WTC11 (cell line): ENCODE measurements at places on chromosomes 16 and 17.
A peak's percentile ranks its signal among the peaks of the same experiment; 100 is the strongest.

DNA sequence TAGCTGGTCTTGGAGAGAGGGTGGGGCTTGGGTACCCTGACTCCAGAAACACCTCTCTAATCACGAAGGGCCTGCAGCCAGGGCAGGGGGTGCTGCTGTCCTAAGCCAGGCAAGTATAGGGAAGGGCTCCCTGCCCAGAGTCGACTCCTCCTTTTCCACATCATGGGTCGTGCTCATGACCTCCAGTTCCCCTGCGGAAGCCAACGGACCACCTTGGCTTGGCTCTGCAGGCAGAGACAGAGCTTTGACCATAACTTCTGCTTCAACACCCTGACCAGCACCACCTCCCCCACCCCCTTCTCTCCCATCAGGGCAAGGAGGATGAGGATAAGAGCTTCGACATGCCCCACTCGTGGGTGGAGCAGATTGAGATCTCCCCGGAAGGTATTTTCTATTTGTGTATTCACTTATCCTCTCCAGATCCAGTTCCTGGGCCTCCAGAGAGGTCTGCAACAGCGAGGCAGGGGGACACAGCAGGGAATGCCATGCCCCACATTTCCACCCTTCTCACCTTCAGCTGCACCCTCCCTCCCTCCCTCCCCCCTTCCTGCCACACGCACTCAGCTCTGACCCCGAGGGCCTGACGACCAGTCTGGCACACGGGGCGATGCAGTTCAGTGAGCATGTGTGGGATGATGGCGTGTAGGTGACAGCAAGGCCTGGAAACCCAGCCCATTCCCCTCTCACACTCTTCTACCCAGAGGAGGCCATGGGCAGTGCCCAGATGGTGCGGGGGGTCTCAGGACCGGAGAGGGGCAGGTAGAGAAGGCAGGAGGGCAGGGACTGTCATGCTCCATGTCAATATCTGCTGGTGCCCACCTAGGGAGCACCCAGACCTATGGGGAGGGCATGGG lies 14.0 kb upstream of the KATNB1 start:
- no peak for DNase-seq

GRCh38 chr16:67169642-67170167 lies 633 bp upstream of the NOL3 start:
- DNase-seq = peak; percentile 93

DNA sequence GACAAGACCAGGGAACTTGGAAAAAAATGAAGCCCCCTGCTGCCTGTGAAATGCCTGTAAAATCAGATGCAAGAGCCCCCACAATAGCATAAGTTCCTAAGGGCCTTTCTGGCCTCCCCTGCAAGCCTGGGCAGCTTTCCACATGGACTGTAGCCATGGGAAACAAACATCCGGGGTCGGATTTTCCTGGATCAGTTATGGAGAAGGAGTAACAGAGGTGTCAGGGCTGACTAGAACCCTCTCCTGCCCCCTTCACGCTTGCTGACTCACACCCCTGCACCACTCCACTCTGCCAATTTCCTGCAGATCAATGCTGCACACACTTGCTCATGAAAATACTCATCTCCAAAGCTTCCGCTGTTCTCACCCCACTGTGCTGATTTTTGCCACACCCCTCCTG lies 258.6 kb downstream of the CBLN1 start:
- no peak for DNase-seq

DNA sequence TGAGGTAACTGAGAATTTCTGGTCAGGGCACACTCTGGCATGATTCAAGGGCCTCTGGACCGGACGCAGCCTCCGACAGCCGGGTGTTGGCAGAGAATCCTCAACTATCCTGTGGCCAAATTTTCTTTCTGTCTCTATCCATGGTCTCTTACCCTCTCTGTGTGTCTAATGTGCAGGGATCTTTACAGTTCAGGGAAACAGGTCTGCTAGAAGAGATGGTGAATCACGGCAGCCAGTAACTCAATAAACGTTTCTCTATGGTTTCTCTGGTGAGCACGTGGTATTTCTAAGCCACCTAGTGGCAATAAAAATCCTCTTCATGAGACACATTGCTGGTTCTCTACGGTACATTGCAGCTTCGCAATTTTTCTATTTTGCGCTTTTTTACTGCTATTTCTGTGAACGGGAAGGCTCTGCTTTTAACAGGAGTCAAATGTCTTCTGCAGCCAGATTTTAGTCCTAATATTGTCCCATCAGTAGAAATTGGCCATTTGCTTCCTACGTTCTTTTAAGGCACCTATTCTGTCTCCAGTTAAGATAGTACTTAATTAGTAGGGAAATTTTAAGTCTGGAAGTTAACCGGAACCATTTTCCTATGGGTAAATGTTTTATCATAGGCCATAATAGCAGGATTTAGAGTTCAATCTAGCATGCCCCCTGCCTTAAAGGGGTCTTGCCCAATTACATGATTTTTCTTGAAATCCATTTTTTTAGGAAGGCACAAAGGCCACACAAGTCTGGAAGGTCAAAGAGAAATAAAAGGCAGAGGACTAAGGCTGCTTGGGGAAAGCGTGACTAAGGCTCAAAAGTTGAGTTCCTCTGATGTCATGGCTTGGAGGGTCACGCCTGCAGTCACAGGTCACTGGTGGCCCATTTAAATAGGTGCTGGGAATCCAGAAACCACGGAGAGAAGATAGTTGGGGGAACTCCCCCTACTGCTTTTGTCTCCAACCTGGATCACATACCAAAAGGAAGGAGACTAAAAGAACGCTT lies 31.5 kb downstream of the QPRT start:
- DNase-seq = no peak

GRCh38 chr17:50221266-50221863 lies 19.9 kb upstream of the COL1A1 start:
- no peak for DNase-seq

- no peak for DNase-seq
These were observed 51.7 kb downstream of the NXN start for GRCh38 chr17:927611-928461.

- DNase-seq = no peak
These were observed 59.4 kb upstream of the SIAH1 start for GRCh38 chr16:48444574-48444973.

GRCh38 chr16:66065925-66066324 lies 300.6 kb upstream of the CDH5 start:
- no peak for DNase-seq

GRCh38 chr16:55515111-55515510 lies 6.2 kb downstream of the LPCAT2 start:
- DNase-seq = no peak

DNA sequence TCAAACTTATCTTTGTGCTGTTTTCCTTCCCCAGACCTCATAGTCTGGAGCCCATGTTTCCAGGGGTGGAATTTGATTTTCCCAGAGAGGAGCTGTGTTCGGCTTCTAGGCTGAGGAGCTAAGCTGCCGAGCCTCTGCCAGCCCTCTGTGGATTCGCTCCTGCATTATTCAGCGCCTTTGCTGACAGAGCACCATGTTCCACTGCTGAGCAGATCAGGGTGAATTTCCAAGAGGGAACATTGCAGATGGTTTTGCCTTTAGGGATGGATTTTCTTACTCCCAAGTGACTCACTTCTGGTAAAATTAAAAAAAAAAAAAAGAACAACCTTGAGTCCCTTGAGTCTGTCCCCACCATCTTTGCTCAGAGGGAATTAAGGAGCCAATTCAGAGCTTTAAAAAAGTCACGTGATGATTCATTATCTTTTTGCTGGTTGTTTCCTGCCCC lies 229.5 kb downstream of the PRKCA start:
- no peak for DNase-seq

- no peak for DNase-seq
These were observed 326.8 kb downstream of the SEC14L1 start for GRCh38 chr17:77467521-77467920.

- no peak for DNase-seq
These were observed 59.4 kb downstream of the NUP93 start for GRCh38 chr16:56789360-56789759.

DNA sequence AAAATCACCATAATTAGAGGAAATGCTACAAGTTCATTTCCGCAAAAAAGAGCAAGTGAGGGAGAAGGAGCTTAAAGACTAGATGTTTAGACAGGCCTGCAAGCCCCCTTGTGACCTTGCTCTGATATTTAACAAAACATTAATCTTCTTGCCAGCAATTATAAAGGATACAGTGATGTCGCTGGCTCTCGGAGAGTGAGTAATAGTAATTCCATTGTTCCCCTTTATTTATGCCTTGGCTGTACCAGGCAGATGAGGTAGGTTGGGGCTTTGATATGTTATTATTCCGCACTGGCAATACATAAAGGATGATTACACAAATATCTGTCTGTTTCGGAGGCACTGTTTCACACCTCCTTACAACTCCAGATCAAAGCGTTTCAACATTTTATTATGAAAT lies 204.8 kb upstream of the SALL1 start:
- no peak for DNase-seq

- no peak for DNase-seq
These were observed 6.5 kb downstream of the MARF1 start for GRCh38 chr16:15636392-15636873.

- no peak for DNase-seq
These were observed 21.0 kb downstream of the IGF2BP1 start for GRCh38 chr17:49018116-49018612.

- DNase-seq = no peak
These were observed 474.8 kb downstream of the KCNJ2 start for GRCh38 chr17:70644096-70644495.

GRCh38 chr16:24440306-24440705 lies 99.1 kb upstream of the RBBP6 start:
- no peak for DNase-seq

GRCh38 chr17:17551361-17551760 lies 40.1 kb downstream of the PEMT start:
- DNase-seq = no peak

DNA sequence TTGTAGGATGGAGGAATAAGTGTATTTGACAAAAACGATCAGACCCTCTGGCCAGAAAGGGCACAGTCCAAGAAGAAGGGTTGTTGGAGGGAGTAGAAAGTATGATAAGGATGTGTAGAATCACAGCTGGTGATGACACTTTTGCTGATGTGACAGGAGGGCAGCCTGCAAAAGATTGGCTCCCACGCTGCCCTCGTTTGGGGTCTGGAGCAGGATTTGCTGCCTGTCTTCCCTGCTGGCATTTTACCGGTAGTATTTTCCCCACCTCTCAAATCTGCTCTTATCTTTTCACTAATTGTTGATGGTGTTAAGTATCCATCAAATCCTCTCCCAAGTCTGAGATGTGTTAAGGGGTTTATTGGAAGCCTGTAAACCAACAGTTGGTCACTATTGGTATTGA lies 208.8 kb downstream of the CCDC182 start:
- no peak for DNase-seq

GRCh38 chr17:61152898-61153297 lies 246.7 kb upstream of the TBX2 start:
- no peak for DNase-seq

GRCh38 chr17:10105513-10106001 lies 92.8 kb downstream of the GAS7 start:
- no peak for DNase-seq

DNA sequence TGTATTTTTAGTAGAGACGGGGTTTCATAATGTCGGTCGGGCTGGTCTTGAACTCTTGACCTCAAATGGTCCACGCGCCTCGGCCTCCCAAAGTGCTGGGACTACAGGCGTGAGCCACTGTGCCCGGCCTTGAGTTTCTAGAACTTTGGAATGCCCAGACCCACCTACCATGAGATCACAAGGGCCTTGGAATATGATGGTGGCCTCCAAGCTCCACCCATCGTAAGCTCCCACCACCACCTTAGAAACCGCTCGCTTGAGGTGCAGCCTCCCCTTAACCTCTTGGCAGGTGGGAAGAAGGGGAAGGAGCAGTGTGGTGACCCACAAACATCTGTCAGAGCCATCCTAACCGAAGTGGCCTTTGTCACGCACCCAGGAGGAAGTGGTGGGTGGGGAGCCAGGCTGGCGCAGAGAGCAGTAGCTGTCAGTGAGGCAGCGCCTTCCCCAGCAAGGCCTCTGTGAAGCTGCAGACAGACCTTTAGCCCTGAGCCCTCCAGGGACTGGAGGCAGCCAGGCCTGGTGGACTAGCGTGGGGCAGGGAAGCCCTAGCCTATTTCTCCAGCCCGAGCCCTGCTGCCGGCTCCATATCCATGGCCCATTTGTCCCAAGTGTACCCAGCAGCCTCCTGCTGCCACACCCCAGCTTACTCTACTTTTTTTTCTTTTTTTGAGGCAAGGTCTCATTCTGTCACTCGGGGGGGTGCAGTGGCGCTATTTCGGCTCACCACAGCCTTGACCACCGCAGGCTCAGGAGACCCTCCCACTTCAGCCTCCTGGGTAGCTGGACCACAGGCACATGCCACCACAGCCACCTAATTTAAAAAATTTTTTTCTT lies 13.1 kb upstream of the SEPHS2 start:
- no peak for DNase-seq

DNA sequence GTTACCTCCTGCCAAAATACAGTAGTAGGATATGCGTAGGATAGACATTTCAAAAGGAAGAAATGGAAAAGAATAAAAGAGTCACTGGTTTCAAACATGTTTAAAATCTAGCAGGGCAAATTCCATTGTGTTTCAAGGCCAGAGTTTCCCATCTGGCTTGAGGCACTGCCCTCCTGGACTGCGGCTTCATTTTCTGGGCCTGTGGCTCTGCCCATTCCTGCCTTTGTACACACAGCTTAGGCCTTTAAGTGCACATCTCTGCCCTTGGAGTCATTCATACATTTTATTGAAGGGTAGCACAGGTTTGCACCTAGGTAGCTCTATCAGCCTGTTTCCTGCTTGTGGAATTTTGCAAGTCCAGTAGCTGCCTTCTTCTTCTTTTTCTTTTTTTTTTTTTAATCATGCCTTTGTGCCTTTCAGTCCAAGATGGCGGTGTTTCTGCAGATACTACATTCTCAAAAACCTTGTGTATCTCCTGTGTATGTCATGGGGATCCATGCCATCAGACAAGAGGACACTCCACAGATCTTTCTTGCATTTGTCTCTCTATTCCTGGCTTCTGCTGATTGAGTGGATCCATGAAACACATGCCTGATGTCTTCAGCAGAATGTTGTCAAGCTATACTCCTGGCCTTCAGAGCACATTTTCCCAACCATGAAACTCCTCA lies 282.9 kb downstream of the BCAS3 start:
- no peak for DNase-seq

- no peak for DNase-seq
These were observed 129.7 kb downstream of the LAT start for GRCh38 chr16:29114574-29114973.

GRCh38 chr17:46056800-46057304 lies 57.8 kb downstream of the STH start:
- no peak for DNase-seq

DNA sequence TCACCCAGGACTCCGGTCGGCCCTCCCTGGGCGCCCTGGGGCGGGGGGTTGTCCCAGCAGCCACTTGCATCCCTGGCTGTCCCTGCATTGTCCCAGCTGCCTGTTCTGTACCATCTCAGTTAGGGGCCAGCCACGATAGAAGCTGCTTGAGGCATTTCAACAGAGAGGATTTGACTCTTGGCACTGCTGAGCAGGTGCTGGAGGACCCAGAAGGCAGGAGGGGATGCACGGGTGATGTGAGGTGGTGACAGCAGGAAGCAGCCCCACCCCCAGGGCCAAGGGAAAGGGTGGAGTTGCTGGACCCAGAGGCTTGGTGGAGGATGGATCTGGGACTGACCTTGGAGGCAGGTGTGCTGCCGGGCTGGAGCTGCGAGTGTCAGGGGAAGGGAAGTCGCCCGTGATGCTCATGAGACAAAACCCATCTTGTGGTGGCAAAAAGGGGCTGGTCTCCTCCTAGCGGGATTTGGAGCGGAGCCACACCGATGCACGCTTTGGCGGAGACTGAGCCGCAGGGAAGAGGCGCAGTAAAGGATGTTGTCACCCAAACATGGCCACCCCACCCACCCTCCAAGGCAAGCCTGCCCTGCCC lies 188.0 kb upstream of the GSE1 start:
- DNase-seq = peak; percentile 9
